ENCODE measurements at places on chromosomes 11 and 22.
A peak's percentile ranks its signal among the peaks of the same experiment; 100 is the strongest.

DNA sequence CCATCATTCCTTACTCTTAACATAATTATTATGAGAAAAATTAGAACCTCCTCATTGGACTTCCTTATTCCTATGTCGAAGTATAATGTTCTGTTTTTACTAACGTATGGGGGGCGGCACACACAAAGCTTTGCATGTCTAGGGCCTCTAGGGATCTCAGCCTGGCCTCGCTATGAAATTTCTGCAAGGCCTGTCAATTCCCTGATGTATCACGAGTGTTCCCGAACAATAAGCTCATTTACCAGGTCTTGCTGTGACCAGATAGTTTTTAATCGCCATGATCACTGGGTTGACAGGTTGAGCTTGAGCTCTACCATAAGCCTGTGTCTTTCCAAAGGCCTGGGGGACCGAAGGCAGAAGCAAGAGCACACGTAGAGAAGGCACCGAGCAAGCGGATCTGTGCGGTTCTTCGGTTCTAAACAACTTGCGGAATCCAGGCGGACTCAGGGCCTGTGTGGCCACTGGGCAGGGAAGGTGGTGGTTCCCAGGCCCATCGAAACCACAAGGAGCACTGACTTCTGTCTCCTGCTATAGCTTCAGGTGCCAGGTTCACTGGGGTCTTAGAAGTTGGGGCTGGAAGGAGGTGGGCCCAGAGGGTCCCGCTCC, 10.4 kb upstream of the FXYD2 start:
- no peak for DNase-seq

GRCh38 chr11:108369064-108369463, 98.3 kb downstream of the C11orf65 start:
- DNase-seq, result no peak

- no peak for DNase-seq
Measured at GRCh38 chr11:131906963-131907362, 536.5 kb downstream of the NTM start.

DNA sequence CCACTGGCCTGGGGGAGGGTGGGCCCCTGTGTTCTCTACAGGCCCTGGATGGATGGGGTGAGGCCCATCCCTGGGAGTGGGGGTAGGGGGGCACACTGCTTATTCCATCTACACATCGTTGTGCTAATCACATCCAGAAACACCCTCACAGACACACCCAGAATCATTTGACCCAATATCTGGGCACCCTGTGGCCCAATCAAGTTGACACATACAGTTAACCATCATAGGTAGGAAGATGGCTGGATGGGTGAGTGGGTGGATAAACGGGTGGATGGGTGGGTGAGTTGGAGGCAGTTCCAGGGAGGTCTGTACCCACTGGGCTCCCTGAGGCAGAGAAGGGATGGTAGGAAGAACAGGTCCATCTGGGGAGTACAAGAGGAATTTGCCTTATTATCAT, 81.3 kb upstream of the LINC01488 start:
- DNase-seq, result no peak

DNA sequence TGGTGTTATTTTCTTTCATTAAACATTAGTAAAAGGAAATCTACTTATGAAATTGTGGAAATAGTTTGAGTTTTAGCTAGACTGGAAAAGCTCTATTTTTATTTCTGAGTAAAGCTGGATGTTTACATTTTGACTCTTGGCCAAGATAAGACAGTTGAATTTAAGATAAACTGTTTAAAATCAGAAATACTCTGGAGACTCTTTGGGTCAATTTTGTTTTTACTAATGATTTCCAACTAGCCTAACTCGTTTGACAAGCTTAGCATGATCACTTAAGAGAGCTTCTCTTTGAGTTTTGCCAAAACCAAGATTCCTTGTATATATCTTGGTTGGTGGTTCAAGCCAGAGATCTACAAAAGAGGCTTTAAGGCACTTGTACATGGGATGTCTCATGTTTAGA, 724.8 kb upstream of the LUZP2 start:
- DNase-seq, result no peak

GRCh38 chr11:77115181-77115611, 12.6 kb downstream of the OMP start:
- DNase-seq, result no peak

DNA sequence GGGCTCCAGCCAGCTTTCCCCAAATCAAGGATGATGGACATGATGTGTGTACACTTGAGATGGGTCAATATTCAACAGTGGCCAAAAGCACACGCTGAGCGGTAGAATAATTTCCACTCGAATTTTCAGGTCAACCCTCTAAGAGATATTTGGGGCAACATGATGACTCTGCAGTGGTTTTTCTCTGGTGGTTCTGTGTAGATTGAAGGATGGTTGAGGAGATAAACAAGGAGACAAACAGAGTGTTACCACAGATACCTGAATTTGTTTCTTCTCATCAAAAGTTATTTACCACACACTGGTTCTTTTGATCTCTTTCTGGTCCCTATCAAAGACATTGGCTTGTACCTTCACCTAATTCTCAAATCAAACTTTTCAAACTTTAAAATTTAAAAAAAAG, 242.0 kb downstream of the ETS1 start:
- DNase-seq, result peak; percentile 81

DNA sequence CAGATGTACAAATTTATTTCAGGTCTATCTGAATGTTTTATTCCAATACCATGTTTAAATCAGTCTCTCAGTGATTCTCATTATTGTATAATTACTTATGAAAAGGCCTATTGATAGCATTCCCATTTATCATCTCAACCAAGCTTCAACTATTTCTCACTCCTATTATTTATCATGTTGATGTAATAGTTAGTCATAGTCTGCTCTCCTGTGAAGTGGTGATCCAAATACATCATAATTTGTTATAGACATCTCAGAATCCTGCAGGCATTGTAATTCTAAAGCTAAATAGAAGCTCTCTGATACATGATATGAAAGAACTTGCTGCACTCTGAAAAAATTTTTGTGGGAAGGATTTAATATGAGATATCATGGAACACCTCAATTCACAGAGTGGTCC, 21.8 kb upstream of the OR8G1 start:
- DNase-seq, result no peak

DNA sequence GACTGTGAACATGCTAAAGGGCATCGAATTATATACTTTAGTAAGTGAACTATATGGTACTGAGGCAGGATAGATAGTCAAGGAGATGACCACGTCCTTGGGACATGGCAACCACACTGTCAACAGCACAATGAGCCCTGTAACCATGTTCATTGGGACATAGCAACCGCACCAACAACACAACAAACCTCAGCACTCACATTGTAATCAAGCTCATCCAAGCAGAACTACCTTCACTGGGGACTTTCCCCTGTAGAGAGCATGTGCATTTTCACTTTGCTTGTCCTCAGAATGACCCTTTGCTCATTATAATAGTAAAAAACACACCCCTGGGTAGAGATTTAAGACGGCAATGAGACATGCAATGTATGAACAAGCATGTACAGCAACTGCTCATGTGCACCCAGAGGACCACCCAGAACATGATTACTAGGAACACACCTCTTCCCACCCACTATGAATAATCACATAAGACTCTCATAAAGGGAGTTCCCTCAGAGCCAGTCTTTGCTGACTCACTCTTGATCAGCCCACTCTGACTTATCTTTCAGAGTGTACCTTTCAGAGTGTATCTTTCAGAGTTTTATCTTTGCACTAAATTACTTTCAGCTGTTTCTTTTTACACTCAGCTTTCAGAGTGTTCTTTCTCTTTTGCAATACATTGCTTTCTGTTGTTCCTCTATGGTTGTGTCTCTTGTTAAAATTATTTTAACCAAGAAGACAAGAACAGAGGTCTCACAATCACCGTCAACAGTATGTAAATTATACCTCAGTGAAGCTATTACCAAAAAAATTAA, 4.1 kb upstream of the PLAAT2 start:
- DNase-seq, result peak; percentile 91

DNA sequence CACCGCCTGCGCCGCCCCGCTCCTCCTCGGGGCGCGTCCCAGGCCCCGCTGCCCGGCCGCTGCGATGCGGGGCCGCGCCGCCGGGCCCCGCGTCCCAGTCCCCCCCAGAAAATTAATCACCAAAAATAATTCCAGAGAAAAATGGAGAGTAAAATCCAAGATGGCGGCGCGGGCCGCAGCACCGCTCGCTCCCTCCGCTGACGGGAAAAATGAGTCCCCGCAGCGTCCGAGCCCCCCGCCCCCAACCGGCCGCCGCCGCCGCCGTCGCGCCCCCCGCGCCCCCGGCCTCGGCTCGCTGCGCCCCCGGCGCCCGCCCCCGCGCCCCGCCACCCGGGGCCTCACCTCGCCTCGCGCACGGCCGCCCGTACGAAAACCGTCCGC, at the start of gene KMT5B:
Gene KMT5B (minus strand): TSS at position 162 of the 381 bp plus-strand sequence. CDS start 23,220 bp downstream, outside the sequence.
- DNase-seq, result peak; percentile 71

DNA sequence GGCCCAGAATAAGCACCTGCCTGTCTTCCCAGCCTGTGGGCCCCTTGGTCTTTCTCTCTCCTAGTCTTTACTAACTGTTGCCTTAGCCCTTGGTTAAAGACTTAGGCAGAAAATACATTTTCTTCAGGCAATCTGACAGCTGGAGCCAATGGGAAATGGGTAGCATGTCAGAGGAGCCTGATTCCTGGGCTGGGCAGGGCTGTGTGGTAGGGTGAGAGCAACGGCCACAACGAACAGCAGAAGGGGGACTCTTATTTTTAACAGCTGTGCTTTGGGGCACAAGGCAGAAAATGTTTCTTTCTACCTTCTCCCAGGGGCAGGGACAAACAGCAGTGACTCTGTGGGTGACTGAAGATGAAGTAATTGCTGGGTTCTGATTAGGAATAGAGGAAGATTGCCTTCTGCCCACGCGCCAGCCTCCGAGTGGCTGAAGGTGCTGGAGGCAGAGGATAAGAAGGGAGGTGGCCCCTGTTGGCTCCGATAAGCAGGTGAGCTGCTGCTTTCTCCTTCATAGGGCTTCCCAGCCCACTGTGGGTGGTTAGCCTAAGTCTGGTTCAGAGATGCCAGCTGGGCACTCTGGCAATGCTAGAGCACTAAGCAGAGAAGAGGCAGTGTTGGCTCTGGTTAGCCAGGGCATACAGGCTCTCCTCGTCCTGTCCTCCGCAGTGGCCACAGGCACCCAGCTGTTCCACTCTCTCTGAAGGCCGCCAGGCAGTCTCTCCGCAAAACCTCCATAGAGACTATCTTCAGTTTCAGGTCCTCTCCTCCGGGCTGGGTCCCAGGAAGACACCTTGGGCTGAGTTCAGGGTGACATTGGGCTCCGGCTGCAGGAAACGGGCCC, 1.5 kb downstream of the YPEL4 start:
- DNase-seq, result no peak

DNA sequence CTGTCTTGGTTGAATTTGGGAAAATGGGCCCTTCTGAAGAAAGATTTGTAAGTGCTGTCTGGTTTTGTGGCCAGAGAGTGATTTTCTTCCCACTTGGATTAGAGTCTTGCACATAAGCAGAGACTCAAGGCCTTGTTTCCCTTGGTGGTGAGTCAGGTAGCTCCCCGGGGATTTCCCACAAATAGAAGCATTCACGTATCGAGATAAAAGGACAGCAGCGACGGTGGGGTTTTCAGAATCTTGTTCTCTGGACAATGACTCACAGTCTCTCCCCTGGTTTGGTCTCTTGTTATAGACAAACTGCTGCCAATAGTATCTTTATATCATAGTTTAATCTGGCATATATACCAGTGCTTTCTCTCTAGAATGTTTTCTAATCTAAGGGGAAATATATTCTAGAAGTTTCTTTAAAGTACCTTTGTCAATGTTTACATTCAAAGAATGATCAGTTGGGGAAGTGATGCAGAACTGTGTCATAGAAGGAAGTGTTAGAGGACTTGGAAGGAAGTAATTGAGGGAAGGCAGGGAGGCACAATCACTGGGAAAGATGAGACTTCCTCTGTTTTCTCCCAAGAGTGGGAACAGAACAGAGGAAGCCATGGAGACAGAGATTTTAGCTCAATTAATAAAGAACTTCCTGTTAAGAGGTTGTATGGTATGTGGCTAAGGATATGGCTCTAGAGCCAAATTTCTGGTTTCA, 18.1 kb downstream of the POLA2 start:
- DNase-seq, result peak; percentile 44

DNA sequence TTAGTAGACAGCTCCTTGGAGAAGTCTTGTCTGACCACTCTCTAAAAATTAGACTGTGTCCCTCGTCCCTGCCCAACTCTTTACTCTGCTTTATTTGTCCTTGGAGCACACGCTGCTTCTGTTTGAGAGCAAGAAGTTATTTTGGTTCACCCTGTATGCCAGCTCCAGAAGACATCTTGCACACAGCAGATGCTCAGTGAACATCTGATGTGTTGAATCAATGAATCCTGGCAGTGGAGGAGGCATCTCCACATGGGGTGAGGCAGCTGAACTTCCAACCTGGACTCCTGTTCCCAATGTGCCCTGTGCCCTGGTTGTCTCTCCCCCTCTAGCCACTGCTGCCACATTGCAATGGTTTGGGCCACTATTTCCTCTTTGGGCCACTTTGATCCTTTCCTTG, 213.6 kb downstream of the CEP164 start:
- DNase-seq, result no peak

GRCh38 chr11:60563553-60564235, 48.5 kb downstream of the MS4A13 start:
- no peak for DNase-seq

GRCh38 chr22:37907036-37907954, 1.2 kb downstream of the MICALL1 start:
- DNase-seq, result no peak

- no peak for DNase-seq
Measured at GRCh38 chr11:93279851-93280347, 50.6 kb upstream of the DEUP1 start.

DNA sequence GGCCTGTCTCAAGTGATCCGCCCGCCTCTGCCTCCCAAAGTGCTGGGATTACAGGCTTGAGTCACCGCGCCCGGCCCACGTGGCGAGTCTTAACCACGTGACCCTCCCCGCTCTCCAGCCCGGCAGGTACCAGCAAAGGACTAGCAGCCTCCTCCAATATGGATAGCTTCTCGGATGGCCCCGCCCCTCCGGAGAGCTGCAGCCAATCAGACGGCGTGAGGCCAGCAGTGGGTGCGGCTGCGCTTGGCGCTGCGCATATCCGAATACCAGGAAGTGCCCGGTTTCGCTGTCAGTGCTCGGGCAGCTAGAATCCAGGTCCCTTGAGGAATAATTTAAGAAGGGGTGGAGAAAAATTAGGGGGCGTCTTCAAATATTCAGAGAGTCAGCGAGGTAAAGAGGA, 14.7 kb upstream of the PISD start:
- peak; percentile 96 for DNase-seq

- DNase-seq, result no peak
Measured at GRCh38 chr11:23192256-23192655, 332.0 kb upstream of the CCDC179 start.

Measured in CD4-positive, alpha-beta T cell treated with Interleukin-10 for 1 hour (primary cell).